Activated naive CD8-positive, alpha-beta T cell treated with anti-CD3 and anti-CD28 coated beads for 36 hours (primary cell): ENCODE measurements at places on chromosomes 7 and 10.

- no peak for DNase-seq
Observed at GRCh38 chr7:10952588-10952987, 21.1 kb upstream of the PHF14 start.

DNA sequence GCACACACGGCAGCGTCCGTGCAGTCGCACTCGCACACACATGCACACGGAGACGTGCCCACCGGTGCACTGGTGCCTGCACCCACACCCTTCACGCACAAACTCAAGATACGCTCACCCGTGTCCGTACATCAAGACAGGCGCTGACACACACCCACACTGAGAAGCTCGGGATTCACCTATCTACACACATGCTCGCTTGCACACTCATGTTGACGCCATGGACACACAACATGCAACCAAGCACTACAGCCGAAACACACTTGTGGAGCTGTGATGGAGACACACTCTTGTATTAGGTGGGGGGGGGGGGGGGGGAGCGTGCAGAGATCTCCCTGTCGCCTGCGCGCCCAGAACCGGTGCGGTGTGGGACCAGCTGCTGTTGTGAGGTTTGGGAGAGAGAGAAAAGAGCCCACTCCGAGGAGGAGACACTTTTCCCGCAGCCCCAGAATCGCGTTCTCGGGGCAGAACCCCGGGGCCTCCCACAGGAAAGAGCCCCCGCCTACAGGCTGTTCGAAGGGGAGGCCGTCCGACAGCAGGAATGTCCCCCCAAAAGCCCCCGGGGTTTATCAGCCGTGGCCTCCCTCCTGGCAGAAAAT is 605 bp upstream of the NFKB2 start:
- peak; percentile 78 for DNase-seq

DNA sequence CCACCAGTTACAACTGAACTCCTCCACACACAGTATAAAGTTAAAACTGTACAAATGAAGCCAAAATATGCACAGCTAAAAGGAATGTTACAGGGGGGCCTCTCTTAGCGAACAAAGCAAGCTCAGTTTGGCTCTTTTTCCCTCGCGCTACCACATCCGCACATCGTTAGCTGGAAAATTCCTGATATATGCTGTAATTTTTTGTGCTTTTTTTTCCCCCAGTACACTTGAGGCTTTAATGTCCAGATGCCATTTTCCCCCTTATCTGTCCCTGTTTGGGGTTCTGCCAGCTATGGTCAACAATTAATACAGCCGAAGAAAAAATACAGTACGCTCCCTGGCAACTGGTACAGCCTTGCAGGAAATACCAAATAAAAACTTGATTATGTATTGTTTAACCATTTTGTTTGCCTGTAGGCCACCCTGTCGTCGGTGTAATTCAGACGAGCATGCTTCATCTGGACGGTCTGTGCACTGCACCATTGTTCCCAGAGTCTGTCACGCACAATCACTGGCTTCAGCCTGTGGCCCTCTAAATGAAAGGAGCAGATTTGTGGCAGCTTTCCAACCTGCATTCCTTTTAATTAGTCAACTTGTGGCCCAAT is 108.1 kb upstream of the FAM133B start:
- DNase-seq, result no peak

- DNase-seq, result no peak
Observed at GRCh38 chr7:135322571-135323340, 89.1 kb downstream of the STRA8 start.

DNA sequence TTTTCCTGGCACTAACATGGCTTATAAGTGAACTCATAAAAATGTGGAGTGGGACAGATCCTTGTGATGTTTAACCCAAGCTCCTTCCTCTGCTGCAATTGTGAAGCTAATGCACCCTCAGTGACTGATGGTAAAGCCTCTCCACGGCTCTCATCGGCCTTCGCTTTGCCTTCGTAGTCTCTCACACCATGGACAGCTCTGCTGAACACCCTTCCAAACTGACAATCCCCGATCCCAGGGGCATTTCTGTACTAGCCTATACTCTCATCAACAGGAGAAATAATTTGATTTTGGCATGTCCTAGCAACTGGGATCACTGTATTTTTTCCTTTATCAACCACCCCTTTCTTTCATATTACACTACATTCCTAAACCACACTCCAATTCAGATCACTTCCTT is 6.1 kb downstream of the ZNF777 start:
- no peak for DNase-seq

DNA sequence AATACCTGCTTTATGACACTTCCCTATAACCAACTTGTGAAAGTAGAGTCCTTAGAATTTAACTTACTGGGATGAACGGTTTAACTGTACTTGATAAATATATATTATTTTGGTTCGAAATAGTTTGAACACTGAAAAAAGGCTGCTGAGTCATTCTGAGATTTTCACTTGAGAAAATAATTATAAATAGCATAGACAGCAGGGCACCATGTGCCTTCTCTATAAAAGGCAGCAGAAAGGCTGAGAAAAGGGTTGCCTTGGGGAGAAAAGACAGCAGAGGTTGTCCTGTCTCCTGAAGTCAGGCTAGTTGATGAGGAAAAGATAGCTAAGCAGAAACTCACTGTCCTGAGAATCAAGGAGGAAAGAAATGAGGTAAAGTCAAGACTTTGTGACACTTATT is 92.4 kb downstream of the CTTNBP2 start:
- no peak for DNase-seq

- DNase-seq, result no peak
Observed at GRCh38 chr10:46544989-46545791, 11.3 kb downstream of the GPRIN2 start.

GRCh38 chr10:31808258-31809218 is 120.1 kb downstream of the ARHGAP12 start:
- DNase-seq, result peak; percentile 6

- DNase-seq, result peak; percentile 18
Observed at GRCh38 chr10:78299851-78300468, 266.3 kb downstream of the RPS24 start.

GRCh38 chr10:119370972-119371703 is 163.8 kb downstream of the GRK5 start:
- no peak for DNase-seq

DNA sequence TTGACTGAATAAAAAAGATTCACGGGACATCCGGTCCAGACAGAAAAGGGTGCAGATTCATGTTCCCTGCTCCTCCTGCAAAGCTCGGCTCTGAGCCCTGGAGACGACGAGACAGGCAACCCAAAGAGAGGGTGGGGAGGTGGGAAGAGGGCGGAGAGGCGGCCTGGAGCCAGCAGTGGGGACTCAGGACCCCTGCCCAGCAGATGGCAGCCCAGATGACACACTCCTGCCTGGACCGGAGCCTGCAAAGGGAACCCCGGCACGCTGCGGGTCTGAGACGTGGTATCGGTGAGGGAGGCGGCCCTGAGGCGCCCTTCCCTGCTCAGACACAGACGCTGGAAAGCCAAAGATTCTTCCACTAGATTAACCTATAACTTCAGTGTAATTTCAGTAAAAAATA is 250.8 kb downstream of the ELFN1 start:
- no peak for DNase-seq

- DNase-seq, result no peak
Observed at GRCh38 chr7:14821757-14822480, 80.6 kb downstream of the DGKB start.

- DNase-seq, result no peak
Observed at GRCh38 chr10:124032971-124033886, 60.2 kb downstream of the CHST15 start.

DNA sequence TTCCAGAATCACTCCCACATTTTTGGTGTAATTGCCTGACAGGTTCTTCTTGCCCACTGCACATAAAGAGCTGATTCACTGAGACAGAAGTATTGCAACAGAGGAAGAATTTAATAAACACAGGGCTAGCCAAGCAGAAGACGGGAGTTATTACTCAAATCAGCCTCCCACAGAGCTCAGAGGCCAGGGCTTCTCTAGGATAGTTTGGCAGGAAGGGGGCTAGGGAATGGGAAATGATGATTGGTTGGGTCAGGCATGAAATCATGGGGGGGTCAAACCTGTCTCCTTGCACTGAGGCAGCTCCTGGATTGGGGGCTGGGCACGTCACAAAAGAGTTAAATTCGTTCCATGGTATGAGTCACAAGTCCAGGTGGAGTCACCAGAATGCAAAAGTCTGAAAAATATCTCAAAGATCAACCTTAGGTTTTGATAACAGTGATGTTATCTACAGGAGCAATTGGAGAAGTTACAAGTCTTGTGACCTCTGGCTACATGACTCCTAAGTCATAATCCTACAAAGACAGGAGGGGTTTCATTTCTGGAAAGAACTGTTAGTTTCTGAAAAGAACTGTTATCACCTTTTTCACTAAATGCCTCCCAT is 30.2 kb upstream of the ERCC6 start:
- no peak for DNase-seq

DNA sequence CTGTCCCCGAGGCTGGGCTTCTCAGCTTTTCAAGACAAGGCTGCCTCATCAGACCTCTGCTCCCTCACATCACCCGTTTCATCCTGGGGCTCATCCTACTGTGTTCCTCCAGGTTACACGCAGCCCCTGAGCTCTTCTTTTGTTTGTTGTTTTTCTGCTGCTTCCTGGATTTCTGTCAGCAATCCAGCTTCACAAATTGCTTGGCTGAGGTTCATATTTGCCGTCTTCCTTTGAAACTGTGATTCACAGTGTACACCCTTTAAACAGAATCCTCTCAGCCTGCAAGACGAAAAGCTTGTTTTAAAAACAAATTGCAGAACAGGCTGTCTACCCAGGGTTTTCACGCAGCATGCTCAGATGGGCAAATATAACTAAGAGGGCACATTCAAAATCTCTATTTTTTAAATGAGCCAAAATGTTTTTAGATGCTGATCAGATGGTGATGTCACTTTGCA is 39.1 kb upstream of the PARD3 start:
- no peak for DNase-seq

DNA sequence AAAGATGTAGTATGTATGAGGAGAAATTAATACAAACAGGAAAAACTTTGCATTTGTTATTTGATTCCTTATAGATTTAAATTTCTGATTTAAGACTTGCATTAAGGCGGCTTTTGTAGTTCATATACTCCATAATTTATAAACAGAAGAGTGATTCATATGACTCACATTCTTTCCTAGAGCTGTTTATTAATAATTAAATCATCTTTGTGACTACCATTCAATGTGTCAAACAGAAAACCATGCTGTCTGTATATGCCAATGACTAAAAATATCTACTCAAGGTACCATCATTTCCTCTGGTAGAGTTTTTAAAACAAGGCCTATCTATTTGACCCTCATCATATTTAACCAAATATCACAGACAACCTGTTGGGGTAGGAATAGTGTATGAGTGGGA is 501.7 kb downstream of the PARD3 start:
- no peak for DNase-seq

DNA sequence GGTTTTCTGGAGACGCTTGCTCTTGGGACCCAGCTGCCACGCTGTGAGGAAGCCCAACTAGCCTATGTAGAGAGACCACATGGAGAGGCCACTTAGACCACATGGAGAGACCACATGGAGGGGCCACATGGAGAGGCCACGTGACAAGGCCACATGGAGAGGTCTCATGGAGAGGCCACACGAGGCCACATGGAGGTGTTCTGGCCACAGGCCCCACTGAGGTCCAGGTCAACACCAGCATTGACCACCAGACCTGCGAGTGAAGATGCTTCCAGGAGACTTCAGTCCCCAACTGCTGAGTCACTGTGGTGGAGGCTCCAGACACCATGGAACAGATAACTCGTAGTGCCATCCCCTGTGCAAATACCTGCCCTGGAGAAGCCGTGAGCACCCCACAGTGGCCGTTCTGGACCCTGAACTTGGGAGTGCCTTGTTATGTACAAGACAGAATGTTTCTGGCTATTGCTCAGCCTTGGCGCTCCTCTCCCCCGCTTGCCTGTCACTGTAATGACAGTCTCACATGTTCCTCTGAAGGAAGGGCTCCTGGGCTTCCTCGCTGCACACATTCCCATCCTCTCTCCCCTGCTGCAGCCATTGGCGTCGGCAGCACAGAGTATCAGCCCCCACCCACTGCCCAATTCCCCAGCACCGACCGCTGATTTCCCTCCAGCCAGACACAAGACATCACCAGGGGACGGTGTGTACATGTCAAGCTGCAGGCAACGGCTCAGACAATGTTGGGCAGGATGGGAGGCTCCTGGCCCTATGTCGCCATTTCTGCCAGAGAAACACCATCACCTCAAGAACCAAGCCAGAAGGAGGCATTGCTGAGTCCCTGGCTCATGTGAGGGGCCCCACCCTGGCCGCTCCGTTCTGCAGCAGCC is 49.0 kb upstream of the TNRC18 start:
- no peak for DNase-seq

GRCh38 chr7:39271402-39271801 is 293.7 kb downstream of the POU6F2 start:
- no peak for DNase-seq

GRCh38 chr10:62746951-62747729 is 57.4 kb upstream of the ADO start:
- no peak for DNase-seq

DNA sequence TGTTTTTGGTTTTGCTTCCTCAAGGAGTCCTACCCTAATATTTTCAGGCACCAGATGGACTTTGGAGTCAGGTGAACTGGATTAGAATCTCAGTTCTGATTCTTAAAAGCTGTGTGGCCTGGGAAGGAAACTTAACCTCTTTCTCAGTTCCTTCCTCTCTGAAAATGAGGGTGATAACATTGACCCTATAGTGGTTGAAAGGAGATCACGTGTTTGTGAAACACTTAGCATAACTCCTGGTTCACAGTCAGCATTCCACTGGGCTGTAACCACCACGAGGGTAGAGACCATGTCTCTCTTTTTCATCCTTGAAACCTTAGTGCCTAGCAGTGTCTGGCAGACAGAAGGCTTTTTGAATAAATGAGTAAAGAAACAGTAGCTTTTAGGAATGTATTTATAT is 16.7 kb downstream of the LSMEM1 start:
- no peak for DNase-seq

DNA sequence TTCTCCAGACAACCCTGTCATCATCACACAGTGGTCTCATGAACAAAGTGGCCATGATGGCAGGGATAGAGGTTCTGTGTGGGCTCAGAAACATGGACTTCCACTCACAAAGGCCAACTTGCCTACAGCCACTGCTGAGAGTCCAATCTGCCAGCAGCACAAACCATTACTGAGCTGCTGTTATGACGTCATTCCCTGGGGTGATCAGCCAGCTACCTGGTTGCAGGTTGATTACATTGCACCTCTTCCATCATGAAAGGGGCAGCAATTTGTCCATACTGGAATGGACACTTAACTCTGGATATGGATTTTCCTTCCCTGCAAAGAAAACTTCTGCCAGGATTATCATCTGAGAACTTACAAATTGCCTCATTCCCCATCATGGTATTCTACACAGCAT is 1275.9 kb downstream of the TYW1 start:
- DNase-seq, result no peak
